ENCODE measurements at places on chromosomes 12 and 14.

DNA sequence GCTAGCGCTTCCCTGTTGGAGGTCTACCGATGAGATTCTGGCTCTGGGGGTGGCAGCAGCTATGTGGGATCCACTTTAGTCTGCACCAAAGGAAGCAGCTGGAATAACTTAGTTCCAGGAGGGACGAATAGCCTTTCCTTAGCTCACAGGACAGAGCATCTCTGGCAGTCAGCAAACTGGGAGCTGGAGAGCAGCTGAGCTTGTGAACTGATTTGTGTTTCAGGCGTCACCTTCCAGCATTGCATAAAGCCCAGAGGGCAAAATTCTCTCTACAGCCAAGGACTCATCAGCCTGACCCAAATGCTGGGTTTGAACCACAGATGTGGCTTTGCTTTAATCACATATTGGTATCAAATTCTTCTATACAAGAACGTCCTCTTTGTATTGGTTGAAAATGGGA lies 81.9 kb upstream of the PELI2 start:
- no peak for DNase-seq

DNA sequence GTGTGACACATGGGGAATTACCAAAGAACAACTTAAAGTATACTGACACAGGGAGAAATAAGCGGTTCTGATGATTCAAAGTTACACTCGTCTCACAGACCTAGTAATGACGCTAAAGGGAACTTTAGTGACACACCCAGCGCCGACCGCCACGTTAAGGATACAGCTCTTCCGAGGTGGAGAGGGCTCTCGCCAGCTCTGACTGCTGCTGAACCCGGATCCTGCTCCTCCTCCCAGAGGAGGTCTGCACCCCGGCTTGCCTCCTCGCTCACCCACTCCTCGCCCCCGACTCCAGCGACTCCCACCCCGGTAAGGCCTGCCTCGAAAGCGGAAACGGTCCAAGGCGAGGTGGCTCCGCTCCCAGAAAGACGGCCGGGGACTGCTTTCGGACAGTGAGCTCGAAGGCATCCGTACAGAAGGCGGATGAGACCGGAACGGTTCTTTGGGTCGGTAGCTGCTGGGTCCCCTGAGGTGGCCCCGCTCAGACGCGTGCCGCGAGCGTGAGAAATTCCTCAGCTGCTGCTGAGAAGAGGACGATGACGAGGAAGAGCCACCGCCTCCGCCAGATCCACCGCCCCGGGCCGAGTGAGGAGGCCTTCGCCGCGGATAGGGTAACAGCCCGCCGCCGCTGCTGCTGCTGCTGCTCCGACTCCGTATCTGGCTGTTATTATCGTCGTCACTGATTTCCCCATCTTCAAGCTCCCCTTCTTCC lies 643 bp downstream of the ZFC3H1 start:
- peak; percentile 55 for DNase-seq

DNA sequence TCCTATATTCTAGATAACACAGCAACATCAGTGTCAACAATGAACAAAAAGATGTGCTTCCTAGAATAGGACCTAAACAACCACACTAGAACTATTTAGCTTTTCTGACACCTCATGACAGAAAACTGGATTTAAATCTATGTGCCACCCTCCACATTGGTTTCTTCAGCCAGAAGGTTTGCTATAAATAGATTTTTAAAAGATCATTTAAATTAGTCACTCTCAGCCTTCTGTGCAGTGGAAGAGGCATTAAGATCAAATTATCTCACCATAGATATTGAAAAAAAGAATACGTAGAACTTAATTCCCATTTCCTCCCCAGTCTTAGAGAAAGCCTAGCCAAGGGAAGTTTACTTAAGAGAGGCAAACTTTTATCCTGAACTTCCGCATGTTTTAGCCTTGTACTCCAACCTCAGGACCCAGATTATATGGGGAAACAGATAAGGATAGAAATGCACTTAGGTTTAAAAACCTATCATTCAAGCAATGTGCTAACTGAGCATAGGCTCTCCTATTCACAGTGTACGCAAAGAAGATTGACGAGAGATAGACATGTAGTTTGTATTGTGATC lies 59.6 kb downstream of the NELL2 start:
- no peak for DNase-seq

DNA sequence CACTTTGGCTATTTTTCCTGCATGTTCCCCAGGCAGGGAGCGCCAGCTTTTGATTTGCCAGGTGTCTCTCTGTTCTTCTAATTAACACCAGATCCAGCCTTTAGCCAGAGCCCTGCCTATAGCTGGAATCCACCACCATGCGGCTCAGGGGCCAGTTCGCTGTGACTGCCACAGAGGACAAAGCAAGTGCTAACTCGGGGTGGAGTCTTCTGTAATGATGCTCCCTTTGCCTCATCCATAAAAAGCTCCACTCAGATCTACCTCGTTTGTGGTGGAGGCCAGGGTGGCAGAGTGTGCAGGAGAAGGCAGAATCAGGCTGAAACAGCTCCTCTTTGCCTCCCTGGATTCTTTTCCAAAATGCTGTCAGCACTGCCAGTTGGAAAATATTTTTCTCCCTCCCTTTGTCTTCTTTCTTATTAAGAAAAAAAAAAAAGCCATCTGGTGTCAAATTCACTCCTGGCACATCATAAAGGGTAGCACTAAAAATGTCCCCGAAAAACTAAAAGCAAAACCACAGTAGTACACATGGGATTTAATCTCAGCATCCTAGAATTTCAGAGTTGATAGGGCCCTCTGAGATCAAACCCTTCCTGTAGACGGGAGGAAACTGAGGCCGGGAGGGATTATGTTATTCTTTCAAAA lies 18.0 kb upstream of the CTDSP2 start:
- DNase-seq, result no peak

GRCh38 chr12:27906127-27906500 lies 66.4 kb downstream of the PTHLH start:
- no peak for DNase-seq

DNA sequence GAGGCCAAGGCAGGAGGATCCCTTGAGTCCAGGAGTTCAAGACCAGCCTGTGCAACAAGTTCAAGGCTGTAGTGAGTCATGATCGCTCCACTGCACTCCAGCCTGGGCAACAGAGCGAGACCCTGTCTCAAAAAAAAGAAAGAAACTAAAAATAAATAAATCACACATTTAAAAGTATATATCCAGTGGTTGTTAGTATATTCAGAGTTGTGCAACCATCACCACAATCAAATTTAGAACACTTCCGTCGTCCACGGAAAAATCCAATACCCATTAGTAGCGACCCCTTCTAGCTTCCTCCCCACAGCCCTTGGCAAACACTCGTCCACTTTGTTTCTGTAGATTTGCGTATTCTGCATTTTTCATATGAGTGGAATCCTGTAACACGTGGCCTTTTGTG lies 44.7 kb upstream of the EML1 start:
- DNase-seq, result no peak

DNA sequence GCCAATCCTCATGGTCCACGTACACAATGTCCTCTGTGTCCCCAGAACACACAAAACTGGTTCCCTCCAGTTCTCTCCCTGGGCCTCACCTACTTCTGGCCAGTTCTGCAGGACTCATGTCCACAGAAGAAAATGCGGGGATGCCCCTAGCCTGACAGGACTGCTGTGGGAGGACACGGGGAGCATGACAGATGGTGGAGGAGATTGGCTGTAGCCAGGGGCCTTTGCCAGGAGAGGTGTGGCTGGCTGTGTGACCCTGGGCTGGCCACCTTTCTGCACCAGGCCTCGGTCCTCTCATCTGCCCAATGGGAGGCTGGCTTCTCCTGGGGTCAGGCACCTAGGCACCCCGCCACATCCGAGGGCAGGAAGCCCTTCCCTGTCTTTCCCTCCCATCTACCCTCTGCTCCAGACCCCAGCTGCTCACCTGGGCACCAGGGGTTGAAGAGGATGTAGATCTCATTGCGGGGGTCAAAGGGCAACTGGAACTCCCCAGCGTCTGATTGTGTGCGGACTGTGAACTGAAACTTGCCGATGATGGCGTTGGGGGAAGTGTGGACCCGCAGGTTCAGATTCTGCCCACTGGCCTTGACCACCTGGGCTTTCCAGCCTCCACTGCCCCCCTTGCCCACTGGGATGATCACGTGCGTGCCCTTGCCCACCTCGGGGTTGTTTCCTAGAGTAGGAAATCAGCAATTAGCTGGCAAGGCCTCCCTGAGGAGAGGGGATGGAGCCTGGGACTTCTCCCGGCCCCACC lies 2.8 kb downstream of the TGM1 start:
- DNase-seq, result no peak

DNA sequence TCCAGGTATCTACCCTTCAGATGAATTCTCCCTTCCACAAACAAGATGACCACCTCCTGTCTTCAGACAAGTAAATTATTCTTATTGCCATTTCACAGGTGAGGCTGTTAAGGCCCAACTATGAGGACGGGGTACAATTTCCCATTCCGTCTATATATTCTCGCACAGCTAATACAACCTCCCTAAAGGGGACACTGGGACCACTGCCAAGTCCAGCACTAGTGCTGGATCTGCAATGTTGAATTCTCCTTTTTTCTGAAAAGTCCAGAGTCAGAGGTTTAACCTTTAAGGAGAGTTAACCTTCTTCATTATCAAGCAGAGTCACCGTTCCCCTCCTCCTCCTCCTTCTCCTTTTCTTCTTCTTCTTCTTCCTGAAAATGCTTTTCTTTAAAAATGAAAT lies 130.4 kb upstream of the PARP11 start:
- no peak for DNase-seq

DNA sequence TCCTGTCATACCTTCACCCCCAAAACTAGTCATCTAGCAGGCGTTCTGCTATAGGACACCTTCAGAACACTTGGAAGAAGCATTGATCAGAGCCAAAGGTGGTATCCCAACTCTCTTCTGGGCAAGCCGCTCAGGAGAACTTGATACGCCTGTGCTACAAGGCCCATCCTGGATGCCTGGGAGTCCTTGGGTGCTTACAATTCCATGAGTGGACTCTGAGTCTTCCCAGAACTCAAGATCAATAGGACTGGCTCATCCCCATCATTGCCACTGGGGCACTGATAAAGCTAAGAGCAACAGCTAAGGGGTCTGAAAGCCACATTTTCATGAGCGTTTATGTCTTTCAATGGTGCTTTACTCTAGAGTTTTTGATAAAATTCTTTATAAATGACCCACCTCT lies 1.9 kb downstream of the SPTB start:
- no peak for DNase-seq

DNA sequence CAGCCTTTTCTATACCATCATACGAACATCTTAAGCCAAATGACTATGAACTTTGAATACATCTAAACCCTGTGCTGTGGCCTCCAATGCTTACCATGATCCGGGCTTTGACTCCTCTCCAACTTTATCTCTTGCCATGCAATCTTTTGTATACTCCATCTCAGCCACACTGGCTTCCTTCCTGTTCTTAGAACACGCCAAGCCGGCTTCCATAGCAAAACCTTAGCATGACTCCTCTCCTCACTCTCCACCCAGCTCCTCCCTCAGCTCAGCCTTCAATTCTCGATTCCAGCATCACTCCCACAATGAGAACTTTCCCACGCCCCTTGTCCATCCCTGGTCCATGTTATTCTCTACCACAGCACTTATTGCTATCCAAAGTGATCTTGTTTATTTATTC lies 228.3 kb downstream of the NTF3 start:
- no peak for DNase-seq

DNA sequence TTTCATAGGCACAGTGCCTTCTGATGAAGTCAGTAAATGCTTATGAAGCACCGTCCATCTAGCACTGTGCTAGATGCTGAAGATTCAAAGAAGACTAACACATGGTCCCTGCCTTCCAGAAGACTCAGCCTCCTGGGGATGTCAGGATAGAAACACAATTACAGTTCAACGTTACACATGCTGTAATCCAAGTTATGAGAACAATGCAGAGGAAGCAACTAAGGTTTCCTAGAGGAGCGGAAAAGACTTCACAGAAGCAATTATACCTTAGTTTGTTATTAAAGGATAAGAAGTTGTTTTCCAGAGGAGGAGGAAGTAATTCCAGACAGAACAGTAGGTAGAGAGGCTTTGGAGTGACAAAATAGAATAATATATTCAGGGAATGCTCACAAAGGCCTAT lies 66.9 kb upstream of the FGD4 start:
- DNase-seq, result no peak

DNA sequence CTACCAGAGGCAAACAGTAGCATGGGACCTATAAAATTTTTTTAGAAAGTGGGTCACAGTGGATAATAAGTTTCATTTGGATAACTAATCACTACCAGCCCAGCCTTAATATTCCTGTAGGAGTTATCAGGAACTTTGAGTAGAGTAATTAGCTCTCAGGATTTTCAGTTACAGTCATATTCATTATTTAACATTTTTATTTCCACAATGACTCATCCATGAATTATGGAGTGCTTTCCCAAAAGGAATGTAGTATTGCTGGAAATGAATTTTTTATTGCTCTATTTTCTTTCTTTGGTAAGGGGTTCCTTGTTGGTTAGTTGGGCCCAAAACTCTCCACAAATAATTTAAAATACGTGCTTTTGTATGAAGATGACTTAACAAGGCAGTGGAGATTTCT lies 53.7 kb downstream of the ERC1 start:
- DNase-seq, result no peak

- no peak for DNase-seq
These were observed 15.1 kb downstream of the FAIM2 start for GRCh38 chr12:49888461-49889151.

- no peak for DNase-seq
These were observed 138.7 kb downstream of the PDE3A start for GRCh38 chr12:20507056-20507455.

DNA sequence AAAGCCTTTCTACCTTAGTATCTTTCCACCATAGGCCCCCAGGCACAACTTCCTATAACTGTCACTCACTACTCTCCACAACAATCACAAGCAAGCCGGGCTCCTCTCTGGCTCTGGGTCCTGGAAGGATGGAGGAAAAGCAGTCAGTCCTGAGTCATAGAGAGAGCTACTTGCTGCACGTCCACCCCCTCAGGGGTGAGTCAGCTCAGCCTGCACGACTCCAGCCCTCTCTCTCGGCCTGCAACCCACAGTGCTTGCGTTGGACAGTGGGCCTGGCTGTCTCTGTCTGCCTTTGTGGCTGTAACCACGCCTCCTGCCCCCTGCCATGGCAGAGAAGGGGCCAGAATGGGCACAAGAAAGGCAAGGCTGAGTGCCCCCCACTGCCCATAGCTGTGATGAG lies 154.1 kb upstream of the FKBP4 start:
- no peak for DNase-seq

DNA sequence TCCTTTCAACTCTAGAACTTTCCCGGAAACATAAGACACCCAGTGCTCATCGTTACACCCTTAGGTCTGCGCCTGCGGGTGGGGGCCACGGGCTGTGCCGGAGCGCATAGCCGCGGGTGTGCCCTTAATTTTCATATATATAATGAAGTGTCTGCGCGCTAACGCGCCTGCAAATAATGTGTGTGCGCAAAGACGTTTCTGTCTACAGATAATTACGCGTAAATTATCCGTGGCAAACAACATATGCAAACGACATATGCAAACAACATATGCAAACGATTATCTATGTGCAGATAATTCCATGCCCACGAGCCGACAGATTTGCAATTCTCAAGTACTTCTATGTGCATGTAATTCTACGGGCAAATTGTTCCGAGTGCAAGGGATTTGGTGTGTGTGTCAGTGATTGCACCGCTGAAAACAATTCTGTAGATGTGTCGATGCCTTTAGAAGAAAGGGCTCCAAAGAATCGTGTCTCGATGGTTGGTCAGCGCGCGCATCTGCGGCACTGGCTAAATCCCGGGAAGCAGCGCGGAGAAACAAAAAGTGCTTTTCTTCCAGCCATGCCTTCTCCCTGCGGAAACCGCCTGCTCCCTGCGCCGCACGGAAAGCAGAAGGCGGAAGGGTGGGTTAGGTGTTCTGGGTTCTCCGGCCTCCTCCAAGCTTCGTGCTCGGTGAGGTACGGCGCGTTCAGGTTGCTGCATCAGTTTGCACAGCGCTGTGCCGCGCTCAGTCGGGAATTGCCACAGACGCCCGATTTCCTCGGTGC lies 34.5 kb upstream of the TBX5 start:
- DNase-seq, result no peak
